T-cell (primary cell): ENCODE measurements at places on chromosomes 4 and X.

DNA sequence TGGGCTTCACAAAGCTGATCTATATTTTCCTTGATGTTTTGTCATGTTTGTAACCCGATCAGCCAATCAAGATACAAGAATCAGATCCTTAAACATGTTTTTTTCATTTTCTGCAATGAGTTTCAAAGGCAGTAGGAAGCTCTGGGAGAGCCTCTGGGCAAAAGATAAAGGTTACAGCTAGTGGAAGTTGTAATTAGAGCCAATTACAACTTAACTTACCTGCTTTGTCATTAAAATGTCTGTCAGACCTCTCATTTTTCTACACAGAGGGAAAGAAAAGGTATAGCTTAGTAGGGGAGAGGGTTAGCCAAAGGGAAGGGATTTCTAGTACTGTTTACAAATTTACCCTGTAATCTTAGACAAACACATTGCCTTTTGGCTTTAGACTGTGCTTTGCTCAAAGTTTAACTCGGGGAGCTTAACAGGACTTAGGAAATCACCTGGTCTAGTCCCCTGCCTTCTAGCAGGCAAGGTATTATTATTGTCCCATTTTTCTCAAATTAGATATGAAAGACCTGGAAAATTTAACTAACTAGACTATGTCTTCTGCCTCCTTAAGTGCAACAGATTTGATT is 55.8 kb downstream of the FGF16 start:
- DNase-seq, result no peak

- DNase-seq, result no peak
These were observed 2.4 kb upstream of the PKD2 start for GRCh38 chr4:88005076-88005475.

DNA sequence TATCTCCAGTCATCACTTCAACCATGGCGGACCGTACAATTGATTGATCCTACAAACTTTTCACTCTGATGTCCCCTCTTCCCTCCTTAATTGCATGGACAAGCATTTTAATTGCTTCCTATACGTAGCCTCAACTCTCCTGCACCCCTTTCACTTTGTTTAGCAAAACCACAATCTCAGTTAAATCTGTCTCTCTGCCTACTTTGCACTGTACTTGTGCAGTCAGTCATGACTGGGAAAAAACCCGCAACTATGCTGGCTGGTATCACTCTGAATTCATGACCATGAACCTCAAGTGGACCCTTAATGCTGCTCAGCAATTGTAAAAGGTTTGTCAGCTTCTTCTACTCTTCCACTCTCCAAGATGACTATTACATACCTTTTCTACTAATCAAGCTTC is 51.7 kb upstream of the AFF2 start:
- no peak for DNase-seq

GRCh38 chr4:108446556-108446955 is 173.8 kb upstream of the RPL34 start:
- no peak for DNase-seq

DNA sequence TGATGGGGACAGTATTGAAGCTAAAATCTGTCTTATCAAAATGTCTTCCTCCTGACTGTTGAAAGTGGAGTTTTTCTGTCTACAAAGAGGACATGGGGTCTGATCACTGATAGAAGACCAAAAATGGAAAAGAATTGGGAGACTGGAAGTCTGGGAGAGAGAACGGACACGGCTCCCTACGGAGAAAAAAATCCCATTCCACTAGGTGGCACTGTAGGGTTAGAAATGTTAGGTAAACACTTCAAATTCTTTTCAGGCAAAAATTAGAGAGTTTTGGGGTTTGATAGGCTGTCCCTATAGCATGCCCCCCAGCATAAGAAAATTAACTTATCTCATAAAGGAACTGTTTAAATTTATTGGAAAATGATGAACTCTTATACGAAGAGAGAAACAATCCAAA is 200.5 kb downstream of the FAM133A start:
- DNase-seq, result no peak

DNA sequence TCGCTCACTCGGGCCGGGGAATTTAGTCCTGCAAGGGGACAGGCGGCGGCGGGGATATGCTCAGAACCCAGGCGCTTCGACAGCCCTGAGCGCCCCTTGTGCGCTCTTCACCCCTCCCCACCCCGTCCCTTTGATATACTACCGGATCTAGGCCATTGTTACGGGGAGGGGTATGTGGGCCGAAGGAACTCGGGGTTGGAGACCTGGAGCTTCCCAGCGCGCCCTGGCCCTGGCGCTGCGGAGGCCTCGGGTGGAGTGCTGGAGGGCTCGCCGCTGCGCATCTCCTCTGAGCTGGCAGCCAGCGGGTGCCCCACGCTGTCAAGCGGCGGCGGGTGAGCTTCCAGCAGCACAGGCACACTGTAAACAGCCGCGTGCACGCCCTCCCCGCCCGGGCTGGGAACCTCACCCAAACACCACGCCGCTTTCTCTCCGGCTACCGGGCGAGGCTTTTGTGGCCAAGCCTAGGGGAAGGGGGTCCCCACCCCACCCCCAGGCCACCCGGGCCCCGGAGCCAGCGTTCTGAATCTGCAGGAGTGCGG is 54.5 kb upstream of the BCOR start:
- no peak for DNase-seq

DNA sequence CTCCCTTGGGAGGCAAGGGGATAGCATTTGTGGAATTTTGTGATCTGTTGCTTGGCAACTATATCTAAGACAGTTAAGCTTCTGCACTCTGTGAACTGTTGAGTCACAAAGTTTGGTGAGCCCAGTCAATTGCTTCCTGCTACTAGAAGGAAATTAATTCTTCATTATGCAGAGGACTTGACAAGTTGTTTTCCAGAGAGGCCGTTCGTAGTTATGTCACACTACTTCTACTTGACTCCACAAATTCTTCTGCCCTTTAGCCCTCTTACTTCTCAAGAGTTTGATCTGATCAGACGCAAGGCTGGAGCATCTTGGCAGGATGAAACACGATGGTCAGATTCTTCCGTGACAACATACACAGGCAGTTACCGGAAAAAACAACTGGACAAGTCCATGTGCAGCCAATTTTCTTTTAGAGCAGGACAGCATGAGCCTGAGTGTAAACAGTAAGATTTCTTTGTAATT is at the start of gene C4orf51:
C4orf51 (plus strand) TSS at position 156 of the 465 bp plus-strand sequence; CDS start at position 214, 58 bp downstream.
- no peak for DNase-seq

DNA sequence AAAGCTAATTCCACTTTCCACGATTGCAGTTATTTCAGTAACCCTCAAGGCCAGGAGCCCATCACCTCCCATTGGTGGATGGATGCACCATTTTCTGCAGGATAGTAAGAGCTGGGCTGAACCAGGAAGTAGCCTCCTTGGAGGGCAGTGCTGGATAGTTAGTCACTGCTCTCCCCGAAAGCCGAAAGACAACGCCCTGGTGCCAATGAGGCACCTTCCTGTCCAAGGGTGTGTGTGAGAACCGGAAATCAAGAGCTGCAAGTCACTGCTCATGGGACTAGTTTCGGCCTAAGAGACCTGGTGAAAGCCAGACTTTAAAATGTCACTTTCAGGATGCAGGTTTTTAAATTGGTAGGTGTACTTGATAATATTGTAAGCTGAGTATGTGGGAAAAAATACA is 203.8 kb upstream of the HS3ST1 start:
- no peak for DNase-seq

- DNase-seq, result no peak
These were observed 93.2 kb downstream of the GASK1B start for GRCh38 chr4:158079661-158080060.

GRCh38 chrX:14228611-14229010 is 198.9 kb upstream of the GEMIN8 start:
- no peak for DNase-seq

DNA sequence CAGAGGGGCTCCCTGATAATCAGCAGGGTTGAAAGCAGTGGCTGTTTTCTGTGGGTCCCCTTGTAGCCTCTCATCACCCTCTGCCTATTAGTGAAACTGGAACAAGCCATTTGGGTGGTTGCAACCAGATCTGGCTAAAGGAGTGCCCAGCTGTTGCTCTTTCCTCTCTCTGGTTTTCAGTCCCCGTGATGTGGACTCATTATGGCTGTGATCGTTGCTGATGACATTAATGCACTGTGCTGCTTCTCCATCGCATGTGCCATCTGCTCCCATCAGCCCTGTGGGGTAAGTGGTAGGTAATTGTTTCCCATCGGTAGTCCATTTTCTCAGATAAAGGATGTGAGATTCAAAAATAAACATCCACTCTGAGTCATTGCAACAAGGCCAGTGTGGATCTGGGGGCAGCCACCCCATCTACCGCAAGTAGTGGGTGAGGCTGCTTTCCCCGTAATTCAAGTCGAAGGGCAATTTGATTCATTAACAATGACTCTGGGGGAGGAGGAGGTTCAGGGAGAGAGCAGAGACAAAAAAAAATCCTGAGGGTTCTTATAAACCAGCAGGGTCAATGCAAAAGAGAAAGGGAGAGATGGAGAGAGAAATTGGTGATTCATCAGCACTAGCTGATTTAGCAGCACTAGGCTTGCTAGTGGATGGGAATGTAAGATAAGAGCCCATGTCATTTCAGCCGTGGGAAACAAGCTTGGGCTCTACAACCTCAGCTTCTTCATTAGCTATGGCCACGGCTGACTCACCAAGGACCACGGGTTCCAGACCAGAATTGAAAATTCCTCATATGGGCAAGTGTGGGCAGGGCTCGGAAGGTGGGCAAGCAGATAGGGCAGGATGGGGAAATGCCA is 357.8 kb downstream of the MID1IP1 start:
- no peak for DNase-seq

GRCh38 chrX:152399395-152399794 is 51.7 kb downstream of the GABRA3 start:
- DNase-seq, result no peak

DNA sequence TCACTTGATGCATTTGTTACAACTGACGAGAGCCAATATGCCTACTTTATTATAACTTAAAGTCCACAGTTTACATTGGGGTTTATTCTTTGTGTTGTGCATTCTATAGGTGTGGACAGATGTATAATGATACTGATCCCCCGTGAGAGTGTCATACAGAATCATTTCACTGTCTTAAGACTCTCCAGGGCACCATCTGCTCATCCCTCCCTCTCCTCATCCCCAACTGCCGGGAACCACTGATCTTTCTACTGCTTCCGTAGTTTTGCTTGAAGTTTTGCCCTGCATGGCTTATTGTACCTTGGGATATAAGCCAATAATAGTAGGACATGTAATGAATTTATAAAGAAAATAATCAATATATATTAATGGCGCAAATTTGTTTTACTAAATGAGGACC is 137.8 kb upstream of the MSX1 start:
- no peak for DNase-seq

DNA sequence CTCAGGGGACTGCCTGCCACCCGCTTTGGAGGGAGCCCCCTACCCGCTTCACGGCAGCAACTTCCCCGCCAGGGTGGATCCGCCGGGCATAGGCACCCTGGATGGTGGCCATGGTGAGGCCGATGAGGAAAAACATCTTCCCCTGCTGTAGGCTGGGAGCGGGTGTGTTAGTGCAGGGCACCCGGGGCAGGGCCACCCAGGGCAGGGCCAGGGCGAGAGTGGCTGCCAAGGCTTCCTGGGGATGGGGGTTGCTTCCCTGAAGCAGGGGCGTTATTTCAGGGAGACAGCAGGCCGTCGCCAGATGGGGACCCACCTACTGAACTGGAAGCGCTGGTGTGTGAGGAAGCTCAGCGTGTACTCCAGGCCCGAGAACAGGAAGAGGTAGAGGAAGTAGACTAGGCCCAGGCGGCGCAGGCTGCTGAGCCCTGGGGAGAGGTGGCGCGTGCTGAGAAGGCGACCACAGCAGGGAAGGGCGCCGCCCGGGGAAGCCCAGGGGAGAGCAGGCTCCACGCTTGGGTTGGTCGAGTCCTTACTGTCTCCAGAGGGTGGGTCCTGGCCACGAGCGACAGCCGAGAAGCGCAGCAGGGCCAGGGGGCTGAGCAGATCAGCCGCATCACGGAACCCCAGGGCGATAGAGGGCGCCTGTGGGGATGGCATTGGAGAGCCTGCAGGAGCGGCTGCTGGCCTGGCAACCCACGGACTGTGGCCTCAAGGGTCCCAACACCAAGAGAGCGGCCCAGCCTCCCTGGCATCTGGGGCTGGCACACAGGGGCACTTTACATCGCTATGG is 31.5 kb downstream of the NOP14 start:
- DNase-seq, result peak; percentile 54

- DNase-seq, result no peak
These were observed 117.4 kb downstream of the TMA16 start for GRCh38 chr4:163611784-163612445.

- no peak for DNase-seq
These were observed 24.8 kb upstream of the CYP2U1 start for GRCh38 chr4:107906458-107907100.

DNA sequence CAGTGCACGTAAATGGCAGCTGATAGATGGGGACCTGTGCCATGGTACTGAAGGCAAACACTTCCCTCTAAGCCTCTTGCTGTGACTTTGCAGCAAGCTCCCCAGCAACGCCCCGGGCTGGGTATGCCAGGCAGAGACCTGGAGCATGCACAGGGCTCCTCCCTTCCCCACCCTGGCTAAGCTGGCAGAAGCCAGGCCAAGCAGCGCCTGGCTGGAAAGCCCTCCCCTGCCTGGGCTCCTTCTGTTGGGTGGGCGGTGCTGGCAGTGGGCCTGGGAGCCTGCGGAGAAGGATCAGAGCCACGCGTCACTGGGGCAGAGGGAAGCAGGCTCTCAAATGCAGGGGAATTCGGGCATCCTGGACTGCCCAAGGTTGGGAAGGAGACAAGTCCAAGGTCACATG is 3.6 kb downstream of the ATP2B3 start:
- DNase-seq, result no peak

GRCh38 chr4:113024388-113024787 is 25.1 kb upstream of the ANK2 start:
- DNase-seq, result no peak

DNA sequence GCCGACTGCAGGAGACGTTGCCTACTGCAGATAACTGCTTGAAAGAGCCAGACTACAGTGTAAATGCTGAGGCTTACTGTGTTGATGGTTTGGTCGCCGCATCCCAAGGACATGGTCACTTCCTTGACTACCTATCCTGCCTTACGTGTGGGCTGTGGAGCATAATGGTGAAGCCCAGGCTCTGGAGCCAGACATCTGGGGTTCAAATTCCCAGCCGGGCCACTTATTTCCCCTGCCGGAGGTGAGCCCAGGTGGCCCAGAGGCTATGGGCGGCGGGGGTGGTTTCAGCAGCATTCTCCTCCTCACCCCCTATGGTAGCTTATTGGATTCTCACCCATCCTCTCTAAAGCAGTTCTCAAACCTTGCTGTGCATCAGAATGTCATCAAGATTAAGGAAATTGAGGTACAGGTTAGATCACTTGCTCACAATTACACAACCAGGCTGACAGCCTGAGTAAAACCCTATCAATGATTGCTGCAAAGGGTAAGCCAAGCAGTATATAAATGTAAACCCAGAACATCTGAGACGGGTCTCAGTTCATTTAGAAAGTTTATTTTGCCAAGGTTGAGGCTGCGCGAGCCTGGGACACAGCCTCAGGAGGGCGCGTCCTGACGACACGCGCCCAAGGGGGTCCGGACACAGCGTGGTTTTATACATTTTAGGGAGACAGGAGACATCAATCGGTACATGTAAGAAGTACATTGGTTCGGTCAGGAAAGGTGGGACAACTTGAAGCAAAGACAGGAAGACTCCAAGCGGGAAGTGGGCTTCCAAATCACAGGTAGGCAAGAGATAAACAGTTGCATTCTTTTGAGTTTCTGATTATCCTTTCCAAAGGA is 48.5 kb downstream of the EVC start:
- DNase-seq, result no peak

- peak; percentile 65 for DNase-seq
These were observed 10.3 kb downstream of the CYP4V2 start for GRCh38 chr4:186201535-186202230.
